C1 segment of cervical spinal cord (tissue), 14 donors: ENCODE measurements at places on chromosomes 4 and X.

- DNase-seq = no peak
These were observed 342 bp downstream of the EOLA2 start for GRCh38 chrX:149937871-149938426.

- no peak for DNase-seq
These were observed 42.4 kb downstream of the DCUN1D4 start for GRCh38 chr4:51885363-51885762.

- no peak for DNase-seq
These were observed 91.4 kb downstream of the DCTD start for GRCh38 chr4:182825786-182826185.

- no peak for DNase-seq
These were observed 963.3 kb downstream of the NLGN4X start for GRCh38 chrX:5265324-5265850.

DNA sequence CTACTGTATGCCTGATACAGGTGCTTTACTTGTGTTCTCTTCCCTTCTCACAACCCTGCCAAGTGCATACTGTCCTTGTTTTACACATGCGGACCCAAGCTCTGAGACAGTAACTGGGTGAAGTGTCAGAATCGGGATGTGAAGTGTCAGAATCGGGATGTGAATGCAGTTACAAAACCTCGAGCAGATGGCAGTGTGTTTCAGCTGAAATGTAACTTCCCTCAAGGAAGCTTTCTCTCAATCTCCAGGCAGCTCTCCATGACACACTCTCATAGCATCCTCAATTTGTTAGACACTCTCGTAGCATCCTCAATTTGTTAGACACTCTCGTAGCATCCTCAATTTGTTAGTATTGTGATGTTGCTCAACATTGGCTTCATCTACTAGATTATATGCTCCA is 1.1 kb upstream of the HPSE start:
- DNase-seq = no peak

GRCh38 chr4:143281507-143282190 is 55.0 kb upstream of the GAB1 start:
- DNase-seq = no peak

DNA sequence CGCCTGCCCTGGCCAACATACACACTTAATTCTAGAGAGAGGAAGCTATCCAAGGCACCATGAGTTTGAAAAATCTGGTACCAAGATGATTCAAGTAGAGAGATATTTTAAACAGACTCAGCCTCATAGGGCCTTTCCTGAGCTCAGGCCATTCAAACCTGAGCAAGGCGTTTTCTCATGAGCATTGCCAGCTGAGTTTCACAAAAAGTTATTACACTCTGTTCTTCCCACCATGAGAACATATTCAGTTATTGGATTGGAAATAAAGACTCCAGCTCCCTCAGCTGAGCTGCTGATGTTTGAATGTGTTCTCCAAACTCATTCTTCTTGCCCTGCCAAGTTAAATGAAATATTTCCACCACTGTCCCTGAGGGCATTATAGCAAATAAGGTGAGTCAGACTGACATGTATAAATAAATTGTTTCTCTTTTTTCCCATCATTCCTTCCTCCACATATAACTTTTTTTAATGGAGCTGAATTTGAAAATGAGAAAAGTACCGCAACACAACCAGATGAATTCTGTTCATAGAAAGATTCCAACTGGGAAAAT is 429.6 kb downstream of the RAB28 start:
- no peak for DNase-seq

GRCh38 chrX:51798701-51799100 is 55.5 kb downstream of the GSPT2 start:
- no peak for DNase-seq

DNA sequence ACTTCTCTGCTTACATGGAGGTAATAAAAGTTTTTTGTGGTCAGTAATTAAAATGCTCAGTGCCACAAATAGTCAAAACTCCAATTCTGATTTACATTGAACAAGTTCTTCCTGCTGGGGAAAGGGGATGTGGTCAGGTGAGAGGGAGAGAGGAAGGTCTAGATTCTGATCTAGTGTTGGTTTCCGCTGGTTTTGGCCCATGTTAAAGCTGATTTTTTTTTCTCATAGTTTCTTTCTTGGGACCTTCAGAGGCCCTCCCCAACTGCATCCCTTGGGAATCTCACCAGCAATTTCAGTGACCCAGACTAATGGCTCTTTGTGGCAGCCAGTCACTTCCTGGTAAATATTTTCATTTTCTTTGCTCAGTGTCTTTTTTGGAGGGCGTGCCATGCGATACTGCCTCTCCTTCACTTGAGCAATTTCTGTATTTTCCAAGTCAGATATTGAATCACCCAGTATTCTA is 332.7 kb downstream of the RAPGEF2 start:
- DNase-seq = no peak

GRCh38 chr4:23484689-23485088 is 405.2 kb downstream of the PPARGC1A start:
- no peak for DNase-seq

DNA sequence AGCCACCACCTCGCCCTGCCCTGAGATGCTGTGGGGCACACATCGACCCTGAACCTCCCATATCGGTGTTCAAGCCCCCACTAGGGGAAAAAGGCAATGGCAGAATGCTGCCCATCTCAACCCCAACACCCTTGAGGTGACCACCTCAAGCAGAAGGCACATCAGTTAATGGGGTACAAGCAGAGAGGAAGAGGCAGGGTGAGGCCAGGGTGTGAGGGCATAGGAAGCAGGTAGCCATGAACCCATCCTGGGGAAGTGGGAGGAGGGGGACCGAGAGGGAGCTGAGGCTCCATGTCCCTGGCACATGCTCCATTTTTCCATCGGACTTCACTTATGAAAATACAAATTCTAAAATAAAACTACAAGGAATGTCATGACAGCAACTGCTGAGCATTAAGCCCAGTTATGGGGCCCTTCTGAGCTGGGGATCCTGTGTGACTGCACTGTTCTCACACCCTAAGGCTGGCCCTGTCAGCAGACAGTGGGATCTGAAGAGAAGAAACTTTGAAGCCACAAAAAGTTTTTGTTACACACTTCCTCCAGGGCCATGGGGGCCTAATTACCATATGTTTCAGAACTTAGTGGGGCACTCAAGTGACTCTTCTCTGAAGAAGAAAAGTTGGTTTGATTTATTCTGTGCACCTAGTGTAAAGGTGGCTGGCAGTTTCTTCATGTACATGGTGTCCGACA is 68.2 kb upstream of the FAM241A start:
- DNase-seq = no peak

- no peak for DNase-seq
These were observed 77.5 kb upstream of the ELOVL6 start for GRCh38 chr4:110275871-110276270.
